Islet precursor cell (in vitro differentiated cells): ENCODE measurements at places on chromosomes 12 and 14.

- DNase-seq = peak; percentile 71
Observed at GRCh38 chr14:59060841-59061240, 127.6 kb upstream of the DAAM1 start.

DNA sequence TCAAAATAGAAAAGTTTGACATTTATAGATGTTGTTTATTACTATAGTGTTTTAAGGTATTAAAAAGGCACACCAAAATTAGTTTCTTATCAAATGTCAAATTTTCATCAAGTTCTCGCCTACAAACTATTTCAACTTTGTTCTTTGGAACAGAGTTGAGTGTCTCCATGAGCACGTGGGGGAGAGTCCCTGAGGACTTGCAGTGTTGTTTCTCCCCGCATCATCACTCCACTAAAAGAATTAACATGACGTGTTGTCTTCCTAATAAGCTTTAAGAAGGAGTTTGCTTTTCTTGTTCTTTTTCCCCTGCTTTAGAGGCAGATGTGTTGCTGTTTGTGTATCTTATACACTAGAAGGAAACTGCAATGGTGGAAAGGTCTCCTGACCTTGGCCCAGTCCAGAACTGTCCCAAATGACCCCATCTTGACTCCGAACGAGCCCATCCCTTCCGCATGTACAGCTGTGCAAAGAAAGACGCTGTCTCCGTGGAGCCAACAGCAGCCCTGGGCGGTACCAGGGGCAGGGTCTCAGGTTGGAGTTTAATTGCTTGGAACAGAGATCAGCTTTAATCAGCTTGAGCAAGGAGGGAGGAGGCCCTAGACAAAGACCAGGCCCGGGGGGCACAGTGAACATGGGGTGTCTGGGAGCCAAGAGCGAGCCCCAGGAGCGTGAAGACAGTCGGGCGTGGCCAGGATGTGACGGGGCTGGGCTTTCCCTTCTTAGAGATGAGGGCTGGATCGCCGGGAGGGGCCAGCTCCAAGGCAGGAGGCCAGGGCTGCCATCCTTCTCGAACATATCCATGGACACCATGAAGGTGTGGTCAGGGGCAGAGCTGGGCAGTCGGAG is 215.4 kb upstream of the RTL1 start:
- DNase-seq = peak; percentile 46

DNA sequence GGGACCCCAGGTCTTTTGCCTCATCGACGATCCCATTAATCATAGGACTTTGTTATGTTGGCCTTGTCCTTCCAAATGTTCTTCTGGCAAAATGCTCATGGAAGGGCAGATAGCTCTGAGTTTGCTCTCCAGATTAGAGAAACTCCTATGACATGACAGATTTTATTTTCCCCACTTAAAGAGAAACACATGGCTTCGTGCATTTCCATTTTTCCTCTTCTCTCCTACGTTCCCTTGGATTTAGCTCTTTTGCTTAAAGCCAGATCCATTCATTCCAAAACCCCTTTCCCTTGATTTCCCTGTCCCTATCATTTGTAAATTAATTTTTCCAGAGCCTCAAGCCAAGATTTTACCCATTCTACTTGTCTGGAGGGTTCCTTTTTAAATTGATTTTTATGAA is 2.9 kb downstream of the PRIMA1 start:
- DNase-seq = no peak

DNA sequence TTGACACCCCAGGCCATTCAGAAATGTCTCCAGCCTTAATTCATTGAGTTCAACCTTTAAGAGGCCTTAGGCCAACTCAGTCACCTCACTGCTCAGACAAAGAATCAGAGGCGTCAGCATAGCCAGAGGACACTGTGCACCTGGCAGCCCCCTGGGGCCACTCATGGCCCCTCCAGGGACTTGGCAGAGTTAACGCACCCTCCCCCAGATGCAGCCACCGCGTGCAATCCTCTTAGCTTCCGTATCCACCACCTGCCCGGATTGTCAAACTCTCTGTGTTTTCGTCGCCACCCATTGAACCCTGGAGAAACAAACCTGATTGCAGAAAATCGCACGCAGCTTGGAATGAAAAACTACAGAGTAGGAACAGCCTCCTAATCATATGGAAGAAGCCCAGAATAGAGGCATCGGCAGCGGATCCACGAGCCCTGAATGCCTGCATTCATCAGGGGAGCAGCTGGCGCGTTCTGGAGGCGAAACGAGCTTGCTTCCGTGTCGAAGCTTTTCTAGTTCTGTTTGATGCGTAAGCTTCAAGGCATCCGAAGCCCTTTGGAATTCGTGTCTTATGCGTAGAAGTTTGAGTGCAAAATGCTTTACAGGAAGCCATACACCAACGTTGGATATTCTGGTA is 22.4 kb downstream of the BRI3BP start:
- DNase-seq = no peak

- no peak for DNase-seq
Observed at GRCh38 chr12:131789638-131790037, 38.6 kb upstream of the MMP17 start.
